CD4-positive, alpha-beta memory T cell (primary cell): ENCODE measurements at places on chromosomes 12 and 14. TPM values are rescaled to one million over a fixed set of nuclear protein-coding genes. Genes with fewer than 3 reads are reported as not detected.

DNA sequence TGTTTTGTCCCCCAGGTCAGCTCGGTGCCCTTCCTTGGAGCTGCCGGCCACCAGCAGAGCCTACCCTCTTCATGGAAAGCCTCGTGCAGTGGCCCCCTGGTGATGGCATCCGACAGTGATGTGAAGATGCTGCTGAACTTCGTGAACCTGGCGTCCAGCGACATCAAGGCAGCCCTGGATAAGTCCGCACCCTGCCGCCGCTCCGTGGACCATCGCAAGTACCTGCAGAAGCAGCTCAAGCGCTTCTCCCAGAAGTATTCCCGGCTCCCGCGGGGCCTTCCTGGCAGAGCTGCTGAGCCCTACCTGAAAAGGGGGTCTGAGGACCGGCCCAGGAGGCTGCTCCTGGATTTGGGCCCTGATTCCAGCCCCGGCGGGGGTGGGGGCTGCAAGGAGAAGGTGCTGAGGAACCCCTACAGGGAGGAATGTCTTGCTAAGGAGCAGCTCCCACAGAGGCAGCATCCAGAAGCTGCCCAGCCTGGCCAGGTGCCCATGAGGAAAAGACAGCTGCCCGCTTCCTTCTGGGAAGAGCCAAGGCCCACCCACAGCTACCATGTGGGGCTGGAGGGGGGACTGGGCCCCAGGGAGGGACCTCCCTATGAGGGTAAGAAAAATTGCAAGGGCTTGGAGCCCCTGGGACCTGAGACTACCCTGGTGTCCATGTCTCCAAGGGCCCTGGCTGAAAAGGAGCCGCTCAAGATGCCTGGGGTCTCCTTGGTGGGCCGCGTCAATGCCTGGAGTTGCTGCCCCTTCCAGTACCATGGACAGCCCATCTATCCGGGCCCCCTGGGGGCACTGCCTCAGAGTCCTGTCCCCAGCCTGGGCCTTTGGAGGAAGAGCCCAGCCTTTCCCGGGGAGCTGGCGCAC lies 1.3 kb downstream of the FAM181A start:
- no peaks in the 10 kb centered on the region for H3K36me3 ChIP-seq
- H3K4me3 ChIP-seq, result no peak overlapping the region
- H3K27me3 ChIP-seq, result no peaks in the 10 kb centered on the region

Gene CEBPE
- 0.69 TPM for total RNA-seq

DNA sequence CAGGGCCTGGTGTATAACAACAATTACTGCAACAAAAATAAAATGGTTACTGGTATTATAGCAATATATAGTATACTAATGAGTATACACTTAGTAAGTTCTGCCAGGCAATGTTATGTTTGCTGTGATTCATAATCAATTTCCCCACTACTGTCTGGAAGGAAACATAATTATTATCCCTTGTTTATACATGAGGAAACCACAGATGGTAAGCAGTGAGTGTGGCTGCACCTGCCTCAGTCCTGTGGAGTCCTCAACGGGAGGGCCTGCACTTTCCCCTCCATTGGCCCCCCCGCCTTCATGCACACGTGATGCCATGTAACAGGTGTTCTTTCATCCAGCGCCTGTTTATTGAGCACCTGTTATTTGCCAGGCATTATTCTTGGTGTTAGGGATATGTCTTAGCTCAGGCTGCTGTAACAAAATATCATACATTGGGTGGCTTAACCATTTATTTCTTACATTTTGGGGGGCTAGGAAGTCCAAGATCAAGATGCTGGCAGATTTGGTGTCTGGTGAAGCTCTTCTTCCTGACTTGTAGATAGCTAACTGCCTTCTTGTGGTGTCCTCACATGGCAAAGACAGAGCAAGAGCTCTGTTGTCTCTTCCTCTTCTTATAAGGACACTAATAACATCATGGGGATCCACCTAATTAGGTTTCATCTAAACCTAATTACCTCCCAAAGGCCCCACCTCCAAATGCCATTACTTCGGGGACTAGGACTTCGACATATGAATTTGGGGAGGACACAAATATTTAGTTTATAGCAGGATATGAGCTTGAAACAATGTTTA lies 59.5 kb upstream of the CHGA start:
- H3K36me3 ChIP-seq, result no peaks in the 10 kb centered on the region
- H3K4me1 ChIP-seq, result no peaks in the 10 kb centered on the region
- DNase-seq, result no peak
- H3K27me3 ChIP-seq, result no peaks in the 10 kb centered on the region
- no peak overlapping the region for H3K4me3 ChIP-seq
- H3K27ac ChIP-seq, result no peak overlapping the region

GRCh38 chr12:76548222-76548837 lies 11.2 kb downstream of the OSBPL8 start:
- H3K4me3 ChIP-seq, result no peak overlapping the region
- no peaks in the 10 kb centered on the region for H3K36me3 ChIP-seq

GRCh38 chr12:110694330-110694901 lies 5.5 kb upstream of the HVCN1 start:
- H3K4me1 ChIP-seq, result peaks cover 20% of the 10 kb centered on the region
- DNase-seq, result no peak
- no peak overlapping the region for H3K4me3 ChIP-seq
- H3K27me3 ChIP-seq, result no peaks in the 10 kb centered on the region
